NCI-H524 treated with DMSO at 0.1 percent for 48 hours (cell line): ENCODE measurements at places on chromosomes 13 and 19.

GRCh38 chr13:30998136-30999088, 66.0 kb downstream of the TEX26 start:
- no peak for DNase-seq

DNA sequence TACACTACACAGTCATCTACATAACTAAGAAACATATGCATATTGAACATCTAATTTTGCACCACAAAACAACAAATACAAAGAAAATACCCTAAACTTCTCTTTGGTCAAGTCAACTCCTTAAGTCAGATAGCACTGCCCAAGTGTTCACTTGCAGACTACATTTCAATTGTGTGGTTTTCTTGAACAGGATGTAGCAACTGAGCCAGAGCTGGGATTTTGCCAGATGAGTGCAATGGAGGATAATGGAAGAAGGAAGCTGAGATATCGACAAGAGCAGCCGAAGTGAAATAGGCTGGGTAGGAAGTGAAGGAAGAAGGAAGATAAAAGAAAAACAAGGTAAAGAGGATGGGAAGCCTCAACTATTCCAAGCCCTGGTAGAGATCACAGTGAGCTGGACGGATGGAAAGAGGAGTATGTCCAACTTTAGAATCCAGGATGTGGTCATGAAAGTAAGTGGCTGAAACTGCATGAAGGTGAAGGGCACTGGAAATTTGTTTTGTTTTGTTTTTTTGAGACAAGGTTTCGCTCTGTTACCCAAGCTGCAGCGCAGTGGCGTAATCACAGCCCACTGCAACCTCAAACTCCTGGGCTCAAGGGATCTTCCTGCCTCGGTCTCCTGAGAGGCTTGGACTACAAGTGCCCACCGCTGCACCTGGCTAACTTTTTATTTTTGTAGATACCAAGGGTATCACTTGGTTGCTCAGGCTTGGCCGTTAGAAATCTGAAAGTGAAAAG, 15.0 kb downstream of the NUFIP1 start:
- no peak for DNase-seq

DNA sequence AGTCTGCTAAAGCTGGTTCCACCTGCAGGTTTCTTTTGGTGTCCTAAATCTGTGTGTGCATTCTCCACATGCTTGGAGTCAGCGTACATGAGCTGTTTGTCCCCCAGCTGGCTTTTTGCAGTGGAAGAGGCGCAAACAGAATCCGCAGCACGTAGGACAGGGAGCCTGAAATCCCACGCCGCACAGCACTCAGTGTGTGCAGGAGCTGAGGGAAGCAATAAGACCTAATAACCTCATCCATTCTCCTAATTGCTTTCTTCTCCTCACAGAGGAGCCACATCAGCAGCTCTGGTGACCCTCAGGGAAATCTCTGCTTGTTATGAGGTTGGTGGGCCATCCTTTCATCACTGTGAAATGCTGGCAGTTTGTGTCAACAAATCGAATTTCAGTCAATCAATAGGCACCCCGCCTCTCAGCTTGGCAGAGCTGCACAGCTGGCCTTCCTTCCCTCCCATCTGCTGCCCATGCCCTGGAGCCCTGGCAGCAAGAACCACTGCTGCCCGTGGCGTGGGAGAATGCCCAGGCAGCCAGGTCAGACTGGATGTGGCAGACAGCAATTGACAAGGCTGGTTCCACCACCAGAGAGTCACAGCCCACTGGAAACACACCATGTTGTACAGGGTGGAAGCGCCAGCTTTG, 136.7 kb downstream of the ZDHHC20 start:
- DNase-seq, result no peak

DNA sequence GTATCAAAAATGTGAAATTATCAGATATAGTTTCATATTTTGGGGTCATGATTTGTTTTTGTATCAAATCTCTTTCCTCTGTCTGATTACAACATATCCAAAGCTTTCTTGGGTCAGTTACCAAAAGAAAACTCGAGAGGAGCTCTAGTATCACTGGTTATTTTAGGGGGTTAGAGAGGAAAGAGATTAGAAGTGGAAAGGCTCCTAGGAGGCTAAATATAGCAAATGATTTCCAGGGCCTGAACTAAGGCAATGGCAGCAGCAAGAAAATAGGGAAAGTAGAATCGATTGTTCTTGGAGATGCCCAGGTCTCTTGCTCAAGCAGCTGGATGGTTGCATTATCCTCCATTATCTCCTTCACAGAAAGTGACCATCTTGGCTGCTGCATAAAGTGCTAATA, 72.9 kb downstream of the NHLRC3 start:
- no peak for DNase-seq

DNA sequence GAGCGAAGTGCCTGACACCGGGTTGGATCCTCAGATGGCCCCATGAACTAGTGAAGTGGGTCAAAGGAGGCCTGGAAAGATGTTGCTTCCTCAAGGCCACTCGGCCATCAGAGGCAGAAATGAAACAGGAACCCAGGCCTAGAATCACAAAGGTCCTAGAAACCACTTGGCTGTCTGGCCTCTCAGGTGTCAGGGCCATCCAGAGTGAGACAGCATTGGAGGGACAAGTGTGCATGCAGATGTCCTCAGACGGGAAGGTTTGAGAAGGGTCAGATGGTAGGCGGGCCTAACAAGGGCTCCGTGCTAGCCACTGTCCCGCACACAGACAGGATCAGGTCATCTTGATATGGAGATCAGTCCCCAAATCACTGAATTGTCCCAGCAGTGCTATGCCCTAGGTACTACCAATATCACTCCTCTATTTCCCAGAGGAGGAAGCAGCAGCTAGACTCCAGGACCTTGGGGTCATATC, 14.3 kb downstream of the CCDC97 start:
- DNase-seq, result no peak

DNA sequence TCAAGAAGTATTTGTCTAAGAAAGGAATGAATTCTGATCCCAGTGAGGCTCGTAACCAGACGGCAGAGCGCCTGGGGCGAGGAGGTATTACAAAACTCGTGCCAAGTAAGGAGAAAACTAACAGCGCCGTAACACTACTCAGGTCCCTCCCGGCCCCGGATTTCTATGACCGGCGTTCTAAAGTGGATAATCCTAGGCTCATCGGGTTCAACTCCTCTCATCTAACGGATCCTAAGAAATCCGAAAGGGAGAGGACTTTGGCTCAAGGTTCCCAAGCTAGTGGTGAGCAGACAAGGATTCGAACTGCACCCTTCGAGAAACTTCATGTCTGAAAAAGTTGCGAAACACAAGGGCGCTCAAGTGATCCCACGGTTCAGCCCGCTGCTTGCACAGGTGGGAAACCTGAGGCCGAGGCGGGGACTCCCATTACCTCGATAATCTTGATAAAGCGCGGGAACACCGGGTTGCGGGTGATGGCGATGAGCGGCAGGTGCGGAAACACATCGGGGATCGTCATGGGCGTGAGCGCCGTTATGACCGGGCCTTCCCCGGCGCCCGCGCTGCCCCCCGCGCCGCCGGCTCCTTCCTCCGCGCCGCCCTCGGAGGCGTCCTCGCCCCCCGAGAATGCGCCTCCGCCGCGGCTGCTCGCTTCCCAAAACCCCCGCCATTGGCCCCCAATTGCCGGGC, 529 bp downstream of the LONP1 start:
- DNase-seq, result no peak
